NCI-H1048 (cell line): ENCODE measurements at places on chromosomes 5 and 9.

DNA sequence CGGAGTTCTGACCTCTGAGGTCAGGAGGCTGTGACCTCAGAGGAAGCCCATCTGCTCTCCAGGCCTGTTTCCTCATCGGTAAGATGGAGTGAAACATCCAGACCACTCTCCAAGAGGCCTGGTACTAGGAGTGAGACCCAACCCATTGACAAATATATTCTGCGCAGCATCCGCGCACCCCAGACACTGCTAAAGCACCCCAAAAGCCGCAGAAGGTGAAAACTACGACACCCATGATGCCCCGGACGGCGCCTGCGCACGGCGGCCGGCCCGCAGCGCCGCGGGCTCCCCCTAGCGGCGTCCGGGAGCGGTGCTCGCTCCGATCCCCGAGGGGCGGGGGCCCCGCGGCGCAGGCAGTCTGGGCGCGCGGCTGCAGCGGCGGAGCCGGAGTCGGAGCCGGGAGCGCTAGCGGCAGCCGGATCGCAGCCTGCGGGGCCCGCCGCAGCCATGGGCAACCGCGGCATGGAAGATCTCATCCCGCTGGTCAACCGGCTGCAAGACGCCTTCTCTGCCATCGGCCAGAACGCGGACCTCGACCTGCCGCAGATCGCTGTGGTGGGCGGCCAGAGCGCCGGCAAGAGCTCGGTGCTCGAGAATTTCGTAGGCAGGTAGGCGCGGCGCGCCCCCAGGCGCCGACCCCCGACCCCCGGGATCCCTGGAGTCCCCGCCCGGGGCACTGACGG is at the start of gene DNM1:
Gene DNM1, plus strand, starts transcription at position 356 of the 683 bp plus-strand sequence. Its CDS starts 92 bp downstream, at position 448.
- DNase-seq, result peak; percentile 20

DNA sequence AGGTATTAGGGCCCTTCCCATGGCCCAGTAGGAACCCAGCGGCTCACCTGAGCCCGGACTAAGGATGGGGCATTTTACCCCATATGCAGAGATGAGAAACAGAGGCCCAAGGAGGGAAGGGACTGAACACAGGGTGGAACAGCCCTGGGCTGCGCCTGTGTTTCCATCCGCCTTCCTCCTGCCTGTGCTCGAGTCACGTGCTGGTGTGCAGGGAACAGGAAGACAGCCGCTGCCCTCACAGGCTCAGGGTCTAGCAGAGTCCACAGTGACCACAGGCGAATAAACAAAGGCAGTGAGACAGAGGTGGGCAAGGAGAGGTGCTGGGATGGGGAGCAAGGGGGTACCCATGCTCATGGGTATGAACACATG is 129.4 kb downstream of the C9orf50 start:
- no peak for DNase-seq

DNA sequence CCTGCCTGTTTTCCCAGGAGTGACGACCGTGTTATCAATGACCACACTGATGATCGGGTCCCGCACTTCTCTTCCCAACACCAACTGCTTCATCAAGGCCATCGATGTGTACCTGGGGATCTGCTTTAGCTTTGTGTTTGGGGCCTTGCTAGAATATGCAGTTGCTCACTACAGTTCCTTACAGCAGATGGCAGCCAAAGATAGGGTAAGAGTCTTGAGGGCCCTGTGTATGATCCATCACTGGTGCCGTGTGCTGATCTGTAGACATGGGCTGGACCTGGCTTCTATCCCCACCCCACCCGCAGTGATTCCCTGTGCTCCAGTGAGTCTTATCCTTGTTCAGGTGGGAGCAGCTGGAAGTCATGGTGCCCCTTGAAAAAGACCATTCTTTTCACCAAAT is 26.0 kb downstream of the GABRP start:
- no peak for DNase-seq

GRCh38 chr9:108755979-108756378 is 99.8 kb downstream of the ACTL7B start:
- DNase-seq, result no peak

DNA sequence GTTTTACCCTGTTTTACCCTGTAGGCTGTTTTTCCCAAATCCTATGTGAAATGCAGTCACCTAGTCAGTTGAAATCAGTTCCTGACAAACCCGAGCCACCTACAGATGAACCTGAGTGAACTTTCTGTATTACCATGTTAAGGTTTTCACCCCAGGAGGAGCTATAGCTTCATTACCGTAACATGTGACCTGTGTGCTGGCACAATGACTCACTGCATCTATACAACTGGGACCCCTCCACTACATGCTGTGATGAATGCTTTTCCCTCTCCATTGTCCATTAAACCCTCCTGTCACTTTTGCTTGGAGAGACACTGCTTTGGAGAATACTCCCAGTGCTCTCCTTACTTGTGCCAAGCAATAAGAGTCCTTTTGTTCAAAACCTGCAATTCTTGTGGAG is 1974.8 kb downstream of the EFNA5 start:
- no peak for DNase-seq

GRCh38 chr9:97983589-97984187 is 547 bp downstream of the ANP32B start:
- peak; percentile 4 for DNase-seq

- no peak for DNase-seq
These were observed 292.0 kb downstream of the FANCC start for GRCh38 chr9:95025213-95026147.

- no peak for DNase-seq
These were observed 24.4 kb downstream of the CYFIP2 start for GRCh38 chr5:157290156-157290980.

DNA sequence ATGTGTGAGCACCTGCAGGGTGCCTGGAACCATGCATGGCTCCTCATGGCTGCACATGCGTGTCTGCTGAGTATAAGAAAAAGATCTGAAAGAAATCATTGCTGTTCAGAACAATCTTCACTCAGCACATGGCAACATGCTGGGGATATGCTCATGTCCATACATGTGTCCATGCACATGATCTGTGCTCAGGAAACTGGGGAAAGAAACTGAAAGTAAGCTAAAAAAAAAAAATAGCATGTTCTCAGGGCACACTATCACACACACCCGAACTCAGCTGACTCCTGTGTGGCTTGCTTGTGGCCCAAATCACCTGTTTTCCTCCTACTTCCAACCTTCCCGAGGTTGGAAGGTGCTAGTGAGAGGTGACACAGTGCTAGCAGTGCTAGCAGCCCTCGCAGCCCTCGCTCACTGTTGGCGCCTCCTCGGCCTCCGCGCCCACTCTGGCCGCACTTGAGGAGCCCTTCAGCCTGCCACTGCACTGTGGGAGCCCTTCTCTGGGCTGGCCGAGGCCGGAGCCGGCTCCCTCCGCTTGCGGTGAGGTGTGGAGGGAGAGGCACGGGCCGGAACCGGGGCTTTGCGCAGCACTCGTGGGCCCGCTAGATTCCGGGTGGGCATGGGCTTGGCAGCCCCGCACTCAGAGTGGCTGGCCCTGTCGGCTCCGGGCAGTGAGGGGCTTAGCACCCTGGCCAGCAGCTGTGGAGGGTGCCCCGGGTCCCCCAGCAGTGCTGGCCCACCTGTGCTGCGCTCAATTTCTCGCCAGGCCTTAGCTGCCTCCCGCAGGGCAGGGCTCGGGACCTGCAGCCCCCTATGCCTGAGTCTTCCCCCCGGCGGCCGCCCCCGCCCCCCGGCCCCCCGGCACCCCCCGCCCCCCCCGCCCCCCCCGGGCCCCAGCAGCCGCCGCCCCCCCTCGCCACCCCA is 76.0 kb downstream of the GADD45G start:
- DNase-seq, result no peak

GRCh38 chr5:123455640-123456039 is 32.4 kb upstream of the CEP120 start:
- DNase-seq, result no peak

DNA sequence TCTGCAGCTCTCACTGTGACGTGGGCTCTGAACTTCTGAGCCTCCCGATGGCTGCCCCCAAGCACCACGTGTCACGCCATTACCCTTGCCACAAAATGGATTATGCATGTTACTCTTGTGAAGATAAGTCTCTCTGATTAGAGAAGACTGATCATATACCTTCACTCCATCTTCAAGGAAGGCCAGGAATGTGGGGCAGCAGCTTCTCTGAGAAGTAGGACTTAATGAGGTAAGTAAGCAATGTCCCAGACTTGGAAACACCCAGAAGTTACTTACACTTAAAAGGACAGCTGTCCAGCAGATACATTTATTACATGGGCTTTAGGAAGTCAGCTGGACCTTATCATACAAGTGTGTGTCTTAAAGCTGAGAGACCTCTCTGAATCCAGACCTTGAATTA is 155.0 kb downstream of the FGF1 start:
- no peak for DNase-seq

DNA sequence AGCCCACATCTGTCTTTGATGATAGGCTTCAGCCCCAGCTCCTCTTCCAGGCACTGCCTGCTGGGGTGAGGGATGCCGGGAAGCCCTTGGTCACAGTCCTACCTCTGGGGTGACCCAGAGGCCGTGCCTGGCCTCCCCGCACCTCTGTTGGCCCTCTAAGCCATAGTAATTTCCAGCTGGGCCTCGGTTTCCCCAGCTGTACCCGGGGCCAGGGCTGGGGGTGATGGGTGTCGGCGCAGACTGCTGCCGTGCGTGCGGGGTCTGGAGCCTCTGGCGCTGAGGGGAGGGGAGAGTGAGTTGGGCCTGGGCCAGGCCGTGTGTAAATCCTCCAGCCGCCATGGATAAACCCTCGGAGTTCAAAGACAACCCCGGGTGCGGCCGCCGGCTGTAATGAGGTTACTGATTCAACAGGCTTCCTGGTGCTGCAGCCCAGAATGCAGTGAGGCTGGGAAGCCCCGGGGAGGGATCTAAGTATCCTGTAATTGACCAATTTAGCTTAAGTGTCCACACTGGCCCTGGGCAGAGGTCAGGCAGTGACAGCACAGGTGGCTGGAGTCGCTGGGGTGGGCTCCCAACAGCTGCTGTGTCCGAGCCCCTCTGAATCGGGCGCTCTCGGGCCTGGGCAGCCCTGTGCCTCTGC is 7.1 kb downstream of the RXRA start:
- DNase-seq, result no peak

- DNase-seq, result no peak
These were observed 230.6 kb upstream of the CD180 start for GRCh38 chr5:67426961-67427849.

DNA sequence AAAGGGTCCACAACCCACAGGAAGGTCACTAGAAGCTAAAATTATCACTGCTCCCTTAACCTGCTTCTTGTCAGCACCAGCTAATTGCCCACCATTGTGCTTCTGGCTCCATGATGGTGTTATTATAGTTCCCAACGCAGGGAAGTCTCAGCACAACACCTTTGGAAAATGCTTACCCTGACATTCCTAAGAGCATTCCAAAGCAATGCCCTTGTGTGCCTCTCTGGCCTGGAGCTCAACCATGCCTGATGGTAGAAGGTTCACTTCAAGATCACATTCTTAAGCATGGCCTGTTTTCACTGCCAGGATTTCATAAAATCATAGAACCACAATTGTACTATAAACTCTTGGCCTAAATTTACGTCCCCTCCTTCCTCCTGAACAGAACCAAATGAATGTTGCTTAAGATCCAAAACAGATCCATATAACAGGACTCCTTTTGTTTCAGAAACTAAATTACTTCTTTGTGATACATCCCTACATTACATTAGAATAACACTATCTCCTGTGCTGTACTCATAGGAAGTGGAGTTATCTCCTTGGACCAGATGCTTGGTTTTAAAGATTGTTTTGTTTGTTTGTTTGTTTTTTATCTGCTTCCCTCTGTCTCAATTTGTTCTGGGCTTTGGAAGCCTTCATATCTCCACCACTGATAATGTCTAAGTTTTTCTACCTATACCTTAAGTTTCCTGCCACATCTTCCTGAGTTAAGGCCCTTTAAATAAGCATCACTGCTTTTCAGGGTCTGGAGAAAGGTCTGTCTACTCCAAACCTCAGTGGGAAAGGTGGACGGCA is 32.1 kb downstream of the ARL15 start:
- DNase-seq, result no peak

- peak; percentile 10 for DNase-seq
These were observed 222.6 kb downstream of the ROR2 start for GRCh38 chr9:91727316-91727861.

GRCh38 chr9:88875400-88876120 is 115.7 kb upstream of the S1PR3 start:
- no peak for DNase-seq

DNA sequence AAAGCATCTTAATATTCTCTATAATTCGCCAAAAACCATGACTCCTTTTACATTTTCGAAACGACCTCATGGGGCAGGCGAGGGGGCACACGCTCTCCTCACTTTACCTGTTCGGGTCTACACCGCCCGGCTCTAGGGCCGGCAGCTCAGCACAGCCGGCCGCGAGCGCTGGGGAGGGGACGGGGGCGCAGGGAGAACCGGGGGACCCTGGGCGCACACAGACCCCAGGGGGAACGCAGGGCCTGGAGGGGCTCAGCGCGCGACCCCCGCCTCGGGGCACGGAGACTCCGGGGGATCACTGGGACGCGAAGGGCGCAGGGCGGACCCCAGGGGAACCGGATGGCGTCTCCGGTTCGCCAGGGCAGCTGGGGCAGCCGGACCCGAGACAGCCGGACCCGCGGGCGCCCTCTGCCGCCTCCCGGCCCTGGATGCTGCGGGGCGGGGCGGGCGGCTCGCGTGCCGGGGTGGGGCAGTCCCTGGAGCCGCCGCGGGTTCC is at the start of gene AHRR:
Gene AHRR, plus strand, starts transcription at position 485 of the 496 bp plus-strand sequence. CDS start 22,189 bp downstream, outside the sequence.
- DNase-seq, result no peak

DNA sequence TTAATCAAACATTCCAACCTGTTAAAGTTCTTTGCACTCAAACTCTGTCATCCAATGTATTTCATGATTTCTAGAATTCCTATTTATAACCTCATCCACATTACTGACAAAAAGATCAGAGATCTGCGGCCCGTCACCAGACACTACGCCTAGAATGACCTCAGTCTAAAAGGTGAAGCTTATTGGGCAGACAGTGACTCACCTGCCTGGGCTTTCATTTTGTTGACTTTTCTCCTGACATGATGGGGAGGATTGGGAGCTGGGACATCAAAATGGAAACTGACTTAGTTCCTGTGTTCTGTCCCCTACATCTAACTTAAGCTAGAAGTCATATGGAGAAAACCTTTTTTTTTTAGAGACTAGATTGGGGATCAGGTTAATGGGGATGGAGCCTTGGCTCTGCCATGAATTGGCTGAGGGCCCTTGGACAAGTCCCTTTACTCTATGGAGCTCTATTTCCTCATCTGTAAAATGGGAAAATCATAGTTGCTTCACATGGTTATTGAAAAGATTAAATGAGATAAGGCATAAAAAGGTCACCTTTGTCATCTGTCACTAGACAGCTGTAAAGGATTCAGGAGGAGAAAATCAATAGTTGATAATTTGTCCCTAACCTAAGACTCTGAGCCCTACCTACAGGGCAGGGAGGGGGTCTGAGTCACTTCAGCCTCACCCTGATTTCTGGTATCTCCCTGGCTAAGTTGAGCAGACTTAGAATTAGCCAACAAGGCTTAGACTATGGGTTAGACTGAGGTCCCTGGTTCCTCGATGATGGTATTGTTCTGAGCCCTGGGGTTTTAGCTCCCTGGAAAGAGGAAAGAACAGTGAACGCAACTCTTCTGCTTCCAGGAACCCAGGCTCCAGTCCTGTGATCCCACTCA is 224.8 kb upstream of the TBC1D2 start:
- no peak for DNase-seq

GRCh38 chr5:1909346-1909985 is 26.7 kb upstream of the IRX4 start:
- no peak for DNase-seq

GRCh38 chr5:114056185-114056538 is 305.7 kb upstream of the KCNN2 start:
- DNase-seq, result no peak

GRCh38 chr5:75235711-75236110 is 967 bp downstream of the ANKRD31 start:
- no peak for DNase-seq
